Activated CD4-positive, alpha-beta T cell treated with anti-CD3 and anti-CD28 coated beads, Interleukin-2, amount 10 ng/mL, durations not matched to agents 24 days and 14 days (primary cell): ENCODE measurements at places on chromosomes 2 and 18.

GRCh38 chr18:33957707-33958106 lies 267.0 kb downstream of the NOL4 start:
- no peak for DNase-seq

- DNase-seq, result no peak
These were observed 23.2 kb downstream of the MEMO1 start for GRCh38 chr2:31987454-31988220.

DNA sequence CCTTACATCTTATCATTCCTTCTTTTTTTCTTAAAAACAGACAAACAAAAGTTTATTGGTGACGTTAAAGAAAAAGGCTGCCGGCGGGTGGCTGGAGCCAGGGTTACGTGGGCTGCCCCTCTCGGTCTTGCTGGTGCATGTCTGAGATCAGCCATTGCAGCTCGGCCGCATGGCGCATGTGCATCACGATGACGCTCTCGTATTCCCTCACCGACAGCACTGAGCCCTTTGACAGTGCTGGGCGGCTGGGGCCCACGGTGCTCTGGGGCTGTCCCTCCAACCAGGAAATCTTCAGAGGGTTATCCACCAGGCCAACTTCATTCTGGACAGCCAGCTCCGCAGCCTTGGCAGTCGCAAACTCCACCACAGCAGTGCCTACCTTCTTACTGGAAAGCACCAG lies 1081.8 kb upstream of the TMEFF2 start:
- DNase-seq, result no peak

GRCh38 chr2:151350579-151351195 lies 6.7 kb upstream of the TNFAIP6 start:
- DNase-seq, result no peak
